Choroid plexus epithelial cell (primary cell): ENCODE measurements at places on chromosomes 7 and 10.

- DNase-seq: peak; percentile 77
Observed at GRCh38 chr7:149690688-149691446, 82.5 kb downstream of the ZNF467 start.

DNA sequence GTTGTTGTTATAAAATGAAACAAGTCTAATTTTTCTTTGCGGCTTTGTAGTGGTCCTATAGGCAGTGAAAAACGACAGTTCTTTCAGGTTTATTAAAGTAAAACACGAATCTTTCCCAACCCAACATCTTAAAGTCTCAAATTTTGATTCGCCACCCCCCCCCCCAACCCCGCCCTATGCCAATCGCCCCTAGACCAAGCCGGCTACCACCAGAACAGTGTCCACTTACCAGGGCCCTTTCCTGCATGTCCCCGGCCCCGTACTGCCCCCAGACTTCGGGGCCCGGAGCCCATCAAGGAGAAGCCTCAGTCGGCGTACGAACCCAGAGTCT, 335 bp upstream of the CHCHD1 start:
- no peak for DNase-seq

- DNase-seq: peak; percentile 41
Observed at GRCh38 chr7:33040803-33041516, 21.6 kb downstream of the NT5C3A start.

DNA sequence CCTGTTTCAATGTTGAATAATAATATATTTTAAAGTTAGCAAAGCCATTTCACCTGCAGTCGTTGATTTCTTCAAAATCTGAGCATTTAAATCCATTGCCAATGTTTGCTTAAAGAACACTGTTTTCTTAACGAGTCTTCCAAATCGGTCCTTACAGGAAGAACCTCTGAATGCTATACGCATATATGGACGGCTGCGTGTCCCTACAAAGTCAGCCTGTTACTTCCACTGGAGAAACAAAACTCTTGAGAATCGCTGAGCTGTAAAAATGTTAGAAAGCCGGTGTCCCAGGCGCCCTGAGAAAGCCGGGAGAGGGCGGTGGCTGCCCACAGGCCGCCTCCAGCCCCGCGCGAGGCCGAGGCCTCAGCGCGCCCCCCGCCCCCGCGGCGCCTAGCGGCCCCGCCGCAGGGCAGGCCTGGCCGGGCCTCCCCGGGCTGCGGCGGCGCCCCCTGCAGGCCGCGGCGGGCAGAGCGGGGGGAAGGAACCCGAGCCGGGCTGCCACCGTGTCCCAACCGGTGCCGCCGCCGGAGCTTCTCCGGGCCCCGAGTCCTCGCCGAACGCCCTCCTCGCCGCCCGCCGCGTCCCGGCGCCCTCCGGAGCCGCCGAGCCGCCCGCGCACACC, at the start of gene FHIP2A:
TSS of gene FHIP2A (plus strand) at position 488 of the 622 bp plus-strand sequence. CDS start 299 bp downstream, outside the sequence.
- DNase-seq: peak; percentile 75

DNA sequence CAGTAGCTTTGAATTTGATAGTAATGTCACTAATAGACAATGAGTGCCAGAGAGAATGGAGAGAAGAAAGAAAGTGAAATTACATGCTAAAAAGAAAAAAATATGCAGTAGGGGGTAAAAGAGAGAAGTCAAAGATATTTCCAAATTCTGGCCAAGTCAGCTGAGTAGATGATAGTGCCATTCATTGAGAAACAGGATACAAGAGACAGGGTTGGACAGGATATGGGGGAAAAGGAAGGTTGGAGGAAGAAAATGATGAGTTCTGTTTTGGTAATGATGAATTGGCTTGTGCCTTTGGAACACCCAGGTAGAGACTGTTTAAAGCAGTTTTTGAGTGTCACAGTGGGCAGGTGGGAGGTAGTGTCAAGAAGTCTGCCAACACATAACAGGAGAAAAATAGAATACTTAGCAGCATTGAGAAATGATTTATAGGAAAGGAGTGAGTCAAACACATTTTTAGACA, 78.3 kb downstream of the LRRC17 start:
- no peak for DNase-seq

DNA sequence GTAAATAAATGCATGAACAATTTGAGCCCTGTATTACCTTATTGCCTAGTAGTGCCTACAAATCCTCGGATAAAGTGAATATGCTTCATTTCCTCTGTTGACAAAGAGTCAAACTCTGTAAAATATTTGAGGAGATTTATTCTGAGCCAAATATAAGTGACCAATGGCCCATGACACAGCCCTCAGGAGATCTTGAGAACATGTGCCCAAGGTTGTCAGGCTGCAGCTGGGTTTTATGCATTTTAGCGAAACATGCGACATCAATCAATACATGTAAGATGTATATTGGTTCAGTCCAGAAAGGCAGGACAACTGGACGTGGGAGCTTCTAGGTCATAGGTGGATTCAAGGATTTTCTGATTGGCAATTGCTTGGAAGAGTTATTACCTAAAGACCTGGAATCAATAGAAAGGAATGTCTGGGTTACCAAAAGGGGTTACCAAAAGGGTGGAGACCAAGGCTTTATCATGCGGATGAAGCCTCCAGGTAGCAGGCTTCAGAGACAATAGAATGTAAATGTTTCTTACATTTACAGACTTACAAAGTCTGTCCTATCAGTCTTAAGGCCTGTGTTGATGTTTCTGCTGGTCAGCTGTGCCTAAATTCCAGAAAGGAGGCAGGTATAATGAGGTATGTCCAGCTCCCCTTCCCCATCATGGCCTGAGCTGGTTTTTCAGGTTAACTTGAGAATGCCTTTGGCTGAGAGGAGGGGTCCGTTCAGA, 220.1 kb upstream of the FZD1 start:
- DNase-seq: no peak

- DNase-seq: peak; percentile 85
Observed at GRCh38 chr10:89301721-89302445, at the start of gene IFIT2. Gene IFIT2 (plus strand): TSS chr10:89302046. CDS start chr10:89302124, 78 bp downstream.

DNA sequence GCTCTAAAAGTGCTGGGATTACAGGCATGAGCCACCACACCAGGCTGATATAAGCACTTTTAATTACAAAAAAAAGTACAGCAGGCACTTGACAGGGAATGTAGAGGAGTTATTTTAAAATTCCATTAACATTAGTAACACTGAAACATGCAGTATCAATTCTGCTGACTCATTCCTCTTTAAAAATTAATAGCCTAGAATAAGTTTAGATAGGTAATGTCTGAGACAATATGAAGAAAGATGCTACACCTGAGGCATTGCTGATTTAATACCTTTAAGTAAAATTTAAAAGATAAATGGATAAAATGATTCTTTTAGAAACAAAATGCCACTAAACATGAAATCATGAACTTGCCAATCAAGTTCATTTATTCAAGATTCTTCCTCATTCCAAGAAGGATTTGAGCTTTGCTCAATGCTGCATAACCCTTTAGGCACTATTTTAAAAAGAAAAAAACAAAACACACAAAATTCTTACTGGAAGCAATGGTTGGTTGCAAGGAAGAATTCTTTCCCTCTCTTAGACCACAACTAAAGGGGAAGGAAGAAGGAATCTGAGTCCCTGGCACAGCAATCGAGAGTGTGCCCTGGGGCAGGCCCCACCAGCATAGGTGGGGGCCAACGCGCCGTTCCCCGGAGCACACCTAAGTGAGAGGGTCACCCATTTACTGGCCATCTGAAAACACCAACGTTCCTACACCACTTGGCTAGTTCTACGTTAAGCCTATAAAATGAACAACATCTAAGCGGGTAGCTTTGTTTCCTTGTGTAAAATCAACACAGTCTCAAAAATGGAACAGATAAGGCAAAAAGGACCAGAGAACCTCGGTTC, 26.6 kb downstream of the ESYT2 start:
- DNase-seq: peak; percentile 59

DNA sequence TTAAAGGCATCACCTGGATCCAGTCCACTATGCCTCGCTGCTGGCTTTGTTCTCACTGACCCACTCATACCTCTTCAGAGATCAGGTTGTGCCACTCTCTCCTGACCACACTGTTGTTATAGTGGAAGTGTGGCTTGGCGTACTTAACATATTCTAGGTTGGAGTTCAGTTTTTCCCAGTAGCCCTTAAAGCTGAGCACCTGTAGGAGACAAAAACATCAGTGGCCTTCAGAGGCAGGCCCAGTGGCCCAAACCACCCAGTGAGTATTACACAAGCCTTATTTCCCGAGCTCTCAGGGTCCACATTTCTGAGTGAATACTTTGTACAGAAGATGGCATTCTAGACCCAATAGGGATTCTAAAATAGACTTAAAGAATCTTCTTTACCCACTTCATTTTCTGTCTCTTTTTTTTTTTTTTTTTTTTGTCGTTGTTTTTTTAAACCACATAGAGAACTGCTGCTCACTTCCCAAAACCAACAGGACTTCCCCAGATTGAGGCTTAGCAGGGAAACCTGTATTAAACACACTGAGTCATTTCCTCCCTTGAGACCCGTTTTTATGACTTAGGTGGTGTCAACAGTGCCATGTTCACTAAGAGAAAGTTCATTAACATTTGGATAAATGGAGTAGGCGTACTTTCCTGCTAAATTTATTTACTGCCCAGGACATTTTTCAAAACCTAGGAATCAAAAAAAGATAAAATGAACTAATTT, 85.8 kb downstream of the GSAP start:
- no peak for DNase-seq

- DNase-seq: no peak
Observed at GRCh38 chr10:5640501-5640900, 25.9 kb downstream of the ASB13 start.

- DNase-seq: no peak
Observed at GRCh38 chr7:132991615-132992587, 90.0 kb downstream of the CHCHD3 start.

GRCh38 chr7:122887848-122888247, 1.6 kb upstream of the CADPS2 start:
- no peak for DNase-seq

DNA sequence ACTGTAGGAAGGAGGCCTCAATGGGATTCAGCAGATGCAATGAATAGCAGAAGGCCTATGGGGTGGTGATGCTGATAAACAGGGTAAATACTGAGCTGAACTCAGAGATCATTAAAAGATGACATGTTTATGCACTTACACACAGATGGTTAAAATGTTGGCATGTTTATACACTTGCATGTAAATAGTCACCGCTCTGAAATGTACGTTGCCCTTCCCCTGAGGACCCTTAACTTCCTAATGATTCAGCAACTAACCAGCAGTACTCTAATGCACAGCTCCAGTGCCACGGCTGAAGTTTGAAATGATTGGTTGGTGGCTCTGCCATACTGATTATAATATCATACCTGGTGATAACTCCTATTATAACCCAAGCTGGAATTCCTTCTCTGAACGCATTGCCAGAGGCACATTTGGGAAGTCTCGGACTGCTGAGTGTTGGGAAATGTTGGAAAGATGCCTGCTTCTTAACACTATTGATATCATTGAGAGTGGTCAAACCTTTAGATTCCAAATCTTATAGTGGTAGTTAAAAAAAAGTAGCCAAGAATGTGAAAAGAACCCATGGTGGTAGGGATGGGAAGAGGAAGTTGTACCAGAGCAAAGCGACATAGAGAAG, 3.7 kb upstream of the CAV1 start:
- DNase-seq: no peak

GRCh38 chr10:99917963-99918825, 91.6 kb downstream of the DNMBP start:
- peak; percentile 91 for DNase-seq

DNA sequence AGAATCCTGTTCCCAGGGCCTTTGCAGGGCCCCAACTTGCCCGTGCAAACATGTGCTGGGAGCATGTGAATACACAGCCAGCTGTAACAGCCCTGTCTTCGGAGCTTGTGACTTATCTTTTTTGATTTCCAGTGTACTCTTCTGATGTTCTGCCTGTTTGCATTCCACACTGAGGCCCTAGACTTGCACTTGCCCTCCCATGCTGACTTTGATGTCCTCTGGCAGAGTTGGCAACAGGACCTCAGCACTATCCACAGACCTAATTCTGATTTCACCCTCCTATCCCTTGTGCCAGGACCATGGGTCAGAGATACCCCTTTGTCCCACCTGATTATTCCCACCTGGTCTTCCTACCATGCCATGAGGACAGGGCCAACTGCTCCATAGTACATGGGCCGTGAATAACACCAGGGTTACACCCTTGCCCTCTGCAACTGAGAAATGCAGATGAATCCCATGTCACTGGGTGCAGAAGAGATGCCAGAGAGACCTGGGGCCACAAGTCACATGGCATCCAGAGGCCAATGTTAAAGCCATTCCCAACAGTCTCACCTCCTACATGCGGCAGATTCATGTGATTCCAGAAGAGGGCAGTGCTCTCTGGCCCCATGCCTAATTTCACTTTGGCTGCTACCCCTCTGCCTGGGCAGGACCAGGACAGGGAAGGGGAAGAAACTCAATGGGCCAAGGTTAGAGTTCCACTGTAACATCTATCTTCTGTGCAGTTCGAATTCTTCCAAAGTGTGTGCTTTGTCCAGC, 43.0 kb downstream of the SCRN1 start:
- peak; percentile 34 for DNase-seq

DNA sequence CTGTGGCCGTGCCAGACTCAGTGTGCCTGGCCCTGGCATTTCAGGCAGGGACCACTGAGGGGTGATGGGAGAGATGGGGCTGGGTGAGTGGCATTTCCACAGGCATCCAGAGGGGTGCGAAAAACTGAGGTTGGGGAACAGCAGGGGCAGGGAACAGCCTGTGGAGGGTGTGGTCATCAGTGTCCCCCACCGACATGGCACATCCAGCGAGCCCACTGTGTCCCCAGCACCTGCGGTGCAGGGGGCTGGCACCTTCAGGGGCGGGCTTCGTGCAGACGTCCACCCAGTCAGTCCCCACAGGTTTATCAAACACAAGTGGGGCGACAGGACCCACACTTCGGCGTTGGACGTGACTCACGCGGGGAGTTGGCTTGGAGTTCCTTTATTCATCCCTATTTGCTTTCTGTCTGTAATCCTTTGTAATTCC, 14.8 kb downstream of the CUX1 start:
- DNase-seq: no peak

GRCh38 chr7:79060498-79060897, 393.0 kb downstream of the MAGI2 start:
- no peak for DNase-seq

- no peak for DNase-seq
Observed at GRCh38 chr10:44922796-44923545, 11.8 kb downstream of the TMEM72 start.

- no peak for DNase-seq
Observed at GRCh38 chr10:78851647-78852046, 217.1 kb upstream of the ZMIZ1 start.

GRCh38 chr10:55146032-55146431, 345.0 kb upstream of the PCDH15 start:
- DNase-seq: peak; percentile 85

DNA sequence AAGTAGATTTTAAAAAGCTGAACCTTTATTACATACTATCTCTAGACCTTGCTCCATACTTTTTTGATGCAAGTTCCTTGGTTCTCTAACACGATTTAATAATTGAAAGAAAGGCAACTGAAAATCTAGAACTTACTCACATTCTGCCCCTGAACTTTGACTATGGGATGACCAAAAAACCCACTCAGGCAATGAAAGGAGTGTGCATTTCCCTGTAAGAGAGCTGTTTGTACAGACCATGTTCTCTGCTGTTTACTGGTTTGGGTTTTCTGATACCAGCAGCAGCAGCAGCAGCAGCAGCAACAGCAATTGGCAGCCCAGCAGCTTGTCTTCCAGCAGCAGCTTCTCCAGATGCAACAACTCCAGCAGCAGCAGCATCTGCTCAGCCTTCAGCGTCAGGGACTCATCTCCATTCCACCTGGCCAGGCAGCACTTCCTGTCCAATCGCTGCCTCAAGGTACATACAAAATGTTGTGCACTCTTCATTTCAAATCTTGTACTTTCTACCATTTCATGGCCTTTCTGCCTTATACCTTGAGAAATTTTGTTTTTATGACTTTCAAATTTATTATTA, 216.7 kb downstream of the FOXP2 start:
- no peak for DNase-seq

- DNase-seq: peak; percentile 13
Observed at GRCh38 chr7:82317257-82317721, 126.3 kb downstream of the CACNA2D1 start.

- no peak for DNase-seq
Observed at GRCh38 chr10:3693022-3693697, 91.8 kb downstream of the KLF6 start.
